H7 (cell line): ENCODE measurements at places on chromosomes 11 and 22. TPM values are rescaled to one million over a fixed set of nuclear protein-coding genes. Genes with fewer than 3 reads are reported as not detected.
A peak's percentile ranks its signal among the peaks of the same experiment; 100 is the strongest.

DNA sequence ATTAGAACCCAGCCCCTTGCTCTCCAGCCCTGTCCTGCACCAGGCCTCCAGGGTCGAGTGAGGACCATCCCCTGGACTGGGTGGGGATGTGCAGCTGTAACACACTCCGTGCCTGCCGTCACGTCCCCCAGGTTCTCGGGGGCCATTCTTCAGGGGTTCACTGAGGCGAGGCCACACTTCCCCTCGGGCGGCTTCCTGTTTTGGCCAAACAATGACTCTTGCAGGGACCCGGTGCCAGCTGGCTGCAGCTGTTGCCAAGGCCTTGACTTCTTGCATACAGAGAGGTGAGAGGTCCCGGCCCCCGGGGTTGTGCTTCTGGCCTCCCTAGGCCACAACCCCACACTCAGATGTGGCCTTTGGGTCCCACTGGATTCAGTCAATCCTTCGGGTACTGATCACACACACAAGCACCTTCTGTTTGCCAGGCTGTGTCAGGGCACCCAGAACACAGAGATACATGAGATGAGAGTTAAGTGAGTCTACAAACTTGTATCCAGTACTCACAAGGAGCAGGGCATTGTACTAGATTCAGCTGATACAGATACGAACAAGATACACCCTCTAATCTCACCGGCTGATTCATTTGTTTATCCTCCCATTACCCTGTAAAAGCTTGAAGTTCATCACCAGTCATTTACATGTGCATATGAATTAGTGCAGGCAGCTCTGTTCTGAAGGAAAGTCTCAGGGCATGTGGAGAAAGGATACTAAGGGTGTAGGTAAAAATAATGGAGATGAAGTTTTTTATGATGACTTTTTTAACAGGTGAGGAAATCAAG, 32.9 kb downstream of the LRRC32 start:
- no peak for DNase-seq

DNA sequence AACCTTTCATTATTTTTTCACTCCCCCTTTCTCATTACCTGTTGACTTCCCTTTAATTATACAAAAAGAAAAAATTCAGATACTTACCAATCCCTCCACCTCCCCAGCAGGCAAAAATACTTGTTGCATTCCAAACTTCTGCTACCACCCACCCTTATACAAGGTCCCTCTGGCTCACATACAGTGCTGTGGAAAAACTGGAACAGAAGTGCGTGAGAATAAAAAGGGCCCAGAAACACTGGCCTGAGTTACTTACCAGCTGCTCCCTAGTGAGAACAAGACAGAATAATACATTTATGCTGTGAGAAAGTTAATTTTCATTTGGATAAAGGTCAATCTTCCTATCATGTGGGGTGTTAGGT, 46.9 kb upstream of the RAPSN start:
- DNase-seq, result no peak

DNA sequence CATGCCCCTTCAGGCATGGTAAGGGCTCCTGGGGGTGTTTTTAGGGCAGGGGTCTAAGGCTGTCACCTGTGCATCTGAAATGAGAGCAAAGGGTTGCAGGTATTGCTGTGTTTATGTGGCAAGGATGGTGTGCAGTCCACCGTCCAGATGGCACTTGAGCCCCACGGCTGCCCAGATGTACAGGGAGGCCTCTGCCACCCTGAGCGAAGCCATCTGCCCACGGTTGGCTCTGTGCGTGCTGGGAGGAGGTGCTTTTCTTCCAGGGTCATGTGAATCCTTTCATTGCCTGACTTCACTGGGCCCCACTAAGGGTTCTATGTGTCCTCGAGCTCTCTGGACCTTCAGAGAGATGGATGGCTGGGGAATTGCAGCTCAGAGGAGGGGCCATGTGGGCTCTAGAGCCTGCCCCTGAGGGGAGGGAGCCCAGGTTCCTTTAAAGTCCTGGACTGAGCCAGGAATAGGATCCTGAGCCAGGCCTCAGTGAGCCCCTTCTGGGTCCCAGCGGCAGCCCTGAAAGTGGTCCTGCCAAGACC, 89.9 kb downstream of the CTTN start:
- DNase-seq, result no peak

GRCh38 chr11:106322106-106322505, 244.6 kb downstream of the AASDHPPT start:
- no peak for DNase-seq

DNA sequence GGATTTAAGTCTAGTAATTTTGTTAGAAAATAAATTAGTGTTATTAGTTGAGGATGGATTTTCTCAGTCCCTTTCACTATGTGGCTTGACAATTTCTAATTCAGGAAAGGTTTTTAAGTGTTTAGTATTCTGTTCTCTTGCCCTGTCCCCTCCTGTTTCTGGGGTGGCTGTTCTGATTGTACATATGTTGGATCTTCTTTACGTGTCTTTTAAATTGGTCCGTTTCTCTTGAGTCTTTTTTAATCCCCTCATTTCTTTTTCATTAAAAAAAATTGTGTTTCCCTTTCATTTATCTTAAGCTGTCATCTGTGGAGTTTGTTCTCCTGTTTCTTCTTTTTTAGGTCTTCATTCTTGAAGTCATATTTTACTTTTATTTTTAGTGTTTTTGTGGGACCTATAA, 12.5 kb downstream of the ZBED4 start:
- no peak for DNase-seq

GRCh38 chr11:57279116-57279515, 42.1 kb upstream of the APLNR start:
- no peak for DNase-seq

DNA sequence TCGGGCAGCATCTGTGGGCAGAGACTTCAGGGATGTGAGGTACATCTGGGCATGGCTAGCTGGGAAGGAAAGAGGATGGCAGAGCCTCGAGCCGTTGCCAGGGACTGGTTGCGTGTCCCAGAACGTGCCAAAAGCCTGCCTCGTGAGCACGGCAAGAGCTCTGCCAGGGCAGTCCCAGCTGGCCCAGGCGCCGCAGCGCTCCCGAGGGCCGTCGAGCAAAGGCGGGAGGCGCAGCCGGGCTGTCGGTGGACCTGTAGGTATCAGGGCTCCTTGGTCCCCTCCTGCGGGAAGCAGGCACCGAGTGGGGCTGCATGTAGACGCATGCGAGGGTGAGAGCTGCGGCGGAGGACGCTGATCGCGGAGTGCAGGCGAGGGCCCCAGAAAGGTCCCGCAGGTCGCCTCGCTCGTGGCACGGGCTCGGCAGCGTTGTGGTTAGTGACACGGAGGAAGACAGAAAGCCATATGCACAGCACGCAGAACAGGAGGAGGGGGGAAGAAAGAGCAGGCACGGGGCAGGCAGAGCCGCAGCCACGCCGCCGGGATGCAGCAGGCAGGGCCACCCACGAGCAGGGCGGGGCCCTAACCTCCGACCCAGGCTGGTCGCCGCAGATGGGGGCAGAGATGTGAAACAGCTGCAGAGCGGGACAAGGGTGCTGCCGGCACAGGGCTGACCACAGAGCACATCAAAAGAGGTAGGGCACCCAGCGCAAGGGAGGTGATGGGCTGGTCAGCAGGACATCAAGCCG, 18.0 kb downstream of the LSP1 start:
- no peak for DNase-seq

GRCh38 chr11:27241311-27242122, 121.5 kb downstream of the CCDC34 start:
- DNase-seq, result no peak

GRCh38 chr11:116062490-116063171, 558.4 kb upstream of the CADM1 start:
- no peak for DNase-seq

- DNase-seq, result no peak
Measured at GRCh38 chr22:30481711-30482110, 9.9 kb upstream of the SEC14L3 start.

- DNase-seq, result no peak
Measured at GRCh38 chr11:122578171-122578825, 77.2 kb upstream of the UBASH3B start.

- DNase-seq, result peak; percentile 91
Measured at GRCh38 chr22:36470162-36470993, 11.1 kb downstream of the TXN2 start.

DNA sequence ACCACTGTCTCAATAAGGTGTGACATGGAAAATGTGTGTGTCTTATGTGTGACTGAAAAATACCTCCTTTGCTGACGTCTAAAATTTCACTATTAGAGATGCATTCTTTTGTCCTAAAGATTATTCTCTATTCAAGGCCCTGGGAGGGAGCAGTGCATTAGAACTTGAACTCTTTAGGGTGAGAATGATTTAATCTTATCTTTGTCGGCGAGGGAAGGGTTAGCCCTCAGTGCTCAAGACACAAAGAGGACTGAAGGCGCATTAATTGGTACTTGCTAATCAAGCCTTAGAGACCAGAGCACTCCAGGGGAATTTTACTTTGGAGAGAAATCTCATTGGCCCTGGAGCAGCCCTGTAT, 29.8 kb upstream of the PLET1 start:
- peak; percentile 51 for DNase-seq

DNA sequence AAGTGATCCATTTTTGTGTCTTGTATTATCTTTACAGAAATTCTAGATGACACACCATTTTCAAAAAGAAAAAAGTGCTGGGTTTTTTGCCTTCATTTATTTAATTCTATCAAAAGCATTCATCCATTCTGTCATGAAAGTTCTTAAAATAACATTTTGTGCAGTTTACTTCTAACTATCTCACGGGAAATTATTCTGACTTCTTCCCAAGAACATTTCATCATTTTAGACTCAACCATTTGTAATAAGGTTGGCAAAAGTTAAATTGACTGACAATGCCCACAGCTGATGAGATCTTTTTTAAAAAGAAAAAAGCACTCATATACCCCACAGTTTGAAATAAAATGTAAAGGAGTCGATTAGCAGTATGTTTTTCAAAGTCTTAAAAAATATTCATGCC, 68.5 kb downstream of the SBF2 start:
- no peak for DNase-seq

DNA sequence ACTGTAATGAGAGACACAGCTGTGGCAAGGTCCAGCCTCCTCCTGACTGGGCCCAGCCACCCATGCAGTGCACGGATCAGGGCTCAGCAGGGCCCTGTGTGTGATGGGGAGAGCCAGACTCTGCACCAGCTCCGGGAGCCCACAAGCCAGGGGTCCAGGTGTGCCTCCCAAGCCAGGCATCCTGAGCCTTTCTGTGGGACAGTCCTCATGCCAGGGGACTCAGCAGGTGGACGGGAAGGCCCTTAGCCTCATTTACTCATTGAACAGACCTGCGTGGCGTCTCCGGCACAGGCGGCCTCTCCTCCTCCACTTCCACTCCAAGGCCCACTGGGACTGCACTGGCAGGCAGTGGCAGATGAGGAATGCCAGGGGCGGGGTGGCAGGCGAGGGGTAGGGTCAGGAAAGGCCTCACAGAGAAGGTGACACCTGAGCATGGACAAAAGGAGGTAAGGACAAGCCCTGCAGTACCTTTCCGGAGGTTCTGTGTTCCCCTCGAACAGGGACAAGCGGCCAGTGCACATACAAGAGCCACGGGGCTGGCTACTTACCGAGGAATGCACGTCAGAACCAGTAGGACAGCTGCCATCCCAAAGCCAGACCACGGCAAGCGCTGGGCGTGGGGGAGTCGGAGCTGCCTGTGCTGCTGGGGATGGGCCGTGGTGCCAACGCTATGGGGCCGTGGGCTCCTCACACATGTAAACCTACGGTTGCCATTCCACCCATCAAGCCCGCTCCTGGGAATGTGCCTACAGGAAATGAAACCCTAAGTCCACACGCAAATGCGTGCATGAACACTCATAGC, 52.7 kb downstream of the IGF2 start:
- DNase-seq, result peak; percentile 31

DNA sequence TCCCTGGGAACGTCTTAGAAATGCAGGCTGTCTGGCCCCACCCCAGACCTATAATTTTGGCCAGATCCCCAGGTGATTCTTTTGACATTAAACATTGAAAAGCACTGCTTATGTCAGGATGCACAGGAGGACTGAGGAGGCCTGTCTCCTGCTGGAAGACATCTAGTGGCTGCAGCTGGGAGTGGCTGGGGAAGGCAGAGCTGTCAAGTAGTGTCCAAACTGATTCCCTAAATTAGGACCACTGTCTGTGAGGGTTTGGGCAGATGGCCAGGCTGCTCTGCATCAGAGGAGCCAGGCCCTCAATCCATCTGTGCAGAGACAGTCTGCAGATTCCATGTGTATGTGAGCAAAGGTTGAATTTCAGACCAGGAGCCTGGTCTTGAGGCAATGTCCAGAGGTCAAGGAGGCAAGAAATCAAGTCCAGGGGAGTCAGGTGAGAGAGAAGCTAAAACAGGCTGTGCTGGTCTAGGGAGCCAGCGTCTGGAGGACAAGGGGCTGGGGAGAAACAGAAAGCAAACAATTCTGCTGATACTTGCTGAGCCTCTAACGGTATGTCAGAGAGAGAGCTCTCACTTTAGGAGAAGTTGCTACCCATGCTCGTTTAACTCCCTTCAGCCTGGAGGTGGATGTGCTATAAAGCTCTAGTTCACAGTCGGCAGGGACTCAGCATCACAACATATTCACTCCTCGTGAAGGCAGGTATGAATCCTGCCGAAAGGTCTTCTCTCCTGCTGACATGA, 15.3 kb upstream of the SYTL2 start:
- peak; percentile 68 for DNase-seq

DNA sequence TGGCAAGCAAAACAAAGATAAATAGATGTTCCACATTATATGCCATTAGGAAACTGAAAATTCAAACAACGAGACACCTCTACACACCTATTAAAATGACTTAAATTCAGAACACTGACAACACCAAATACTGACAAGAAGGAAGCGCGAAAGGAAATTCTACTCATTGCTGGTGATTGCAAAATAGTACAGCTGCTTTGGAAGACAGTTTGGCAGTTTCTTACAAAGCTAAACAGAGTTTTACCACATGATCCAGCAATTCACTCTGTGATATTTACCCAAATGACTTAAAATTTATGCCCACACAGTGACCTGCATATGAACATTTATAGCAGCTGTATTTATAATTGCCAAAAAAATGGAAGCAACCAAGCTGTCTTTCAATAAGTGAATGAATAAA, 232.6 kb downstream of the CASP12 start:
- no peak for DNase-seq

GRCh38 chr11:128865490-128865889, 1.6 kb downstream of the KCNJ1 start:
- no peak for DNase-seq

- no peak for DNase-seq
Measured at GRCh38 chr11:59706518-59707285, 6.9 kb downstream of the OR10V1 start.

DNA sequence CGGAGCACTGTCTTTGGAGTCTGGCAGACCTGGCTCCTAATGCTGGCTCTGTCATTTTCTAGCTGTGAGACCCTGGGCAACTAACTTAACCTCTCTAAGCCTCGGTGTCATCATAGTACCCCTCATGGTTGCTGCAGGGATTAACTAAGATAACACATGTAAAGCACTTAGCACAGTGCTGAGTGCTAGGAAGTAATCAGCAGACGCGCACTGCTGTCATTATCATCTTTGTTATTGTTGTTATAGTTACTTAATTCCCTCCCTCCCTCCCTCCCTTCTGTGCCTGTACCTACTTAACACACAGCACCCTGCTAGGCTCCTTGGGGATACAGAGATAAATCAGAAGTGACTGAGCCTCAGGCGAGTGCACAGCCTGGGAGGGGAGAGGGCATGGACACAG, 104.7 kb upstream of the PITPNB start:
- no peak for DNase-seq

DEPDC7 gene
- total RNA-seq, result 5.6 and 6.2 TPM in 2 replicates

ADAMTS15 gene
- total RNA-seq, result 0.85 and 1.1 TPM in 2 replicates

IGSF22 gene
- total RNA-seq, result 0.07 and 0.76 TPM in 2 replicates

CNGA4 gene
- 0.17 and 0.67 TPM in 2 replicates for total RNA-seq

SLC22A9 gene
- total RNA-seq, result not detected in 2 replicates

OR52N4 gene
- total RNA-seq, result not detected in 2 replicates
